ENCODE measurements at places on chromosomes 4 and X.

DNA sequence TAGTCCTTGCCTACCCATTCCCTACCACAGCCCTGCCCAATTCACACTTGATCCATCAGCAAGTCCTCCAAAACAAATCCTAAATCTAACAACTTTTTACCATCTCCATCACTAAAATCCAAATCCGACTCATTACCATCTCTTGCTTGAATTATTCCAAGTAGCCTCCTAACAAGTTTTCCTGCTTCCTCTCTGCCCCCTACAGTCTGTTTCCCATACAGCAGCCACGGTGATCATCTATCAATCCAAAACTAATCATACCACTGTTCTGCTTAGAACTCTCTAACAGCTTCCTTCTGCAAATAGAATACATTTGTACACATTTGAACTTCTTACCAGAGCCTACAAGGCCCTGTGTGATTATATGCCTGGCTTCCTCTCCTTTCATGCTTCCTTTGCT lies 133.0 kb downstream of the SHROOM4 start:
- no peak for DNase-seq

- no peak for DNase-seq
Observed at GRCh38 chr4:138567696-138568095, 325.5 kb upstream of the SLC7A11 start.

GRCh38 chr4:20679951-20680350 lies 20.3 kb upstream of the PACRGL start:
- DNase-seq: no peak

DNA sequence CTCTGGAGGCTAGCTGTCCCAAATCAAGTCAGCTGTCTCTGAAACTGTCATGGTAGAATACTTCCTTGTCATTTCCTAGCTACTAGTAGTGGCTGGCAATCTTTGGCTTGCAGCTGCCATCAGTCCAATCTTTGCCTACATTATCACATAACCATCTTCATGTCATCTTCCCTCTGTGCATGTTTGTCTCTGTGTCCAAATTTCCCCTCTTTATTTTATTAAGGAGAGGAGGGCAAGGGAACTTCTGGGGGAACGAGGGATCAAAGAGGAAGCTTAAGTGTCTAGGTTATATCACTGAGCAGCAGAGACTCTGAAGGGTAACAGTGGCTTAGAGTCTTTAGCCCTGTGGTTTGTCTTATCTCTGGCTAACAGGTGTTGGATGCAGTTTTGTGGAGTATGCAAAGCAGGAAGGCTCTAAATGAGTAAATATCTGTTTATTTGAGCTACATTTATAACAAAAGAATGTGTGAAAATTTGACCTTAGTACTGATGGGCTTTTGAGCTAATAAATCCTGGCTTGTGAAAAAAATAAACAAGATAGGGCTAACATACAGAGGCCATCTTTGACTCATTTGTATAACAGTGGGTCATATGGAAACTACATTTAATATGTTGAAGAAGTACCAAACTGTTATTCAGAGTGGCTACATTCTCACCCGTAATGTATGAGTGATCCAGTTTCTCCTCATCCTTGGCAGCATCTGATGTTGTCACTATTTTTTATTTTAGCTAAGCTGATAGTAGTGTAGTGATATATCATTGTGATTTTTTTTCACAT lies 49.4 kb upstream of the ENOX2 start:
- DNase-seq: no peak

DNA sequence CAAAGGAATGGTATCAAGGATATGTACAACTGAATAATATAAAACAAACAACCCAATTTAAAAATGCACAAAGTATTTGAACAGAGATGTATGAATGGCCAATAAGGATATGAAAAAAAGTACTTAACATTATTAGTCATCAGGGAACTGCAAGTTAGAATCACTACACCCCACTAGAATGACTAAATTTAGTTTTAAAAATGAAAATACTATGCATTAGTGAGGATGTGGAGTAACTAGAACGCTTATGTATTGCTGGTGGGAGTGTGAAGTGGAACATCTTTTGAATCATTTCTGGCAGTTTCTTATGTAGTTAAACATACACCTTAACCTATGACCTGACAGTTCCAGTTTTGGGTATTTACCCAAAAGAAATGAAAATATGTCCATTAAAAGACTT lies 13.0 kb upstream of the SLC16A2 start:
- no peak for DNase-seq

- no peak for DNase-seq
Observed at GRCh38 chr4:167339781-167340180, 105.5 kb upstream of the SPOCK3 start.

- no peak for DNase-seq
Observed at GRCh38 chrX:10356979-10357378, 200.2 kb downstream of the CLCN4 start.

GRCh38 chr4:141914746-141915145 lies 278.4 kb downstream of the IL15 start:
- DNase-seq: no peak

DNA sequence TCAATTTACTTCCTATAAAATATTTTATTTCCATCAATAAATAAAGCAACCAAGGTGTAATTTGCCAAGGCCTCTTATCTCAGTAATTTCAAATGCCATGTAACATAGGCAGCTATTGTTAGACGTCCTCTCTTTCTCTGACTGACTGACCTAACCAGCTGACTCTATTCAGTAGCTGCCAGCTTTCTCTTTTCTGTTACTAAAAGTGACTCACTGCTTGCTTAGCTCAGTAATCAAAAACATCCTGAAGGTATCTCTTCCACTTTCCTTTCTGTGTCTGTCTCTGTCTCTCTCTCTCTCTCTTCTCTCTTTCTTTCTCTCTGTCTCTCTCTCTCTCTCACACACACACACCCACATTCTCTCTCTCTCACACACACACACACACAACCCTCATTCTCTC lies 134.2 kb downstream of the SPOCK3 start:
- no peak for DNase-seq

GRCh38 chrX:16772460-16772859 lies 13.8 kb upstream of the TXLNG start:
- DNase-seq: no peak

DNA sequence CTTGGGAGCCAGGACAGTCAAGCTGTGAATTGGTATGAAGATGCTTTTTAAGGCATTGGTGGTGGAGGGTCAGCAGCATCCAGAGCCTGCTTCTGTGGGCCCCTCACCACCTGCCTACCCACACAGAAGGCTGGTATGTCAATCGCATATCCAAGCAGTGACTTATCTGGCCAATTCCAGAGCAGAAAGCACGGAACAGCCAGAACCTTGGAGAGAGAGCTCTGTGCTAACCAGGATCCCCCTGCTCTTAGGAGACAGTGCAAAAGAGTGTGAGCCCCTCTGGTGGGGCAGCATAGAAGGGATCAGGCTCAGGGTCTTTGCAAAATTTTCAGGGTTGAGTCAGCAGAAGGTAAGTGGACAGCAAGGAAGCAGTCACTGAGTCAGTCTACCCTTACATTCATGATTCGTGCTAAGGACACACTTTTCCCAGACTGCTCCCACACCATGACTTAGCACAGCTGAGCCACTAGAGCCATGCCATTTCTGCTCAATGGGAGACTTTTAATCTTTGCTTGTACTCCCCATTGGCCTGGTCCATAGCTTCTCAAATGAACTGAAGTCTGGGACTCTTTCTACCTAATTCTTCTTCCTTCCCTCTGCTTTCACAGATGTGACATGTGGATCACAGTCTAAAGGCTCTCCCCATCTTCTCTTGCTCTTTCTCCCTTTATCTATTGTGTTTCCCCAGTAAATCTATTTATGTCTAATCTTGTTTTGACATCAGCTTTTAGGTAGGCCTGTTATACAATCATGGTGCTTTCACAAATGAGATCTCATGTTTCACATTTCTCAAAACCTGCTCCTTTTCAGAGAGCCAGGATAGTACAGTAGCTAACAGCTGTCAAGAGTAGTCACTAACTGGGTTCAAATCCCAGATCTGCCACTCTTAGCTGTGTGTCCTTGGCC lies 20.0 kb downstream of the MORF4L2 start:
- no peak for DNase-seq

DNA sequence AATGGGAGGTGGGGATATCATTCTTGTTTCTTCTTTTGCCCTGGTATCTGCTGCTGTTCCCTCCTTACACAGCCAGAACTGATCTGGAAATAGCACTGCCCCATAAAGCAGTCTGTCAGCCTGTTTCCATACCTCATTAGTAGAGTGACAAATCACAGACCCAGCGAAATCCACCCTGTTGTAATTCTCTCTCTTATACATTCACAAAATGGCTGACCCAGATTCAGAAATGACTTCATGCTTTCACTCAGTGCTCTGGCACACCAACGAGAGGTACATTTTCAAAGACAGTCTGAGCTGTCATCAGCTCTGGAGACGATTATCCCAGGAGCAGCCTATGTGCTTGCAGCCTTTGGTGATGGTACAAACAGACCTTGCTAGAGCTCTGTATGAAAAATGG lies 164.6 kb downstream of the AFF2 start:
- no peak for DNase-seq

DNA sequence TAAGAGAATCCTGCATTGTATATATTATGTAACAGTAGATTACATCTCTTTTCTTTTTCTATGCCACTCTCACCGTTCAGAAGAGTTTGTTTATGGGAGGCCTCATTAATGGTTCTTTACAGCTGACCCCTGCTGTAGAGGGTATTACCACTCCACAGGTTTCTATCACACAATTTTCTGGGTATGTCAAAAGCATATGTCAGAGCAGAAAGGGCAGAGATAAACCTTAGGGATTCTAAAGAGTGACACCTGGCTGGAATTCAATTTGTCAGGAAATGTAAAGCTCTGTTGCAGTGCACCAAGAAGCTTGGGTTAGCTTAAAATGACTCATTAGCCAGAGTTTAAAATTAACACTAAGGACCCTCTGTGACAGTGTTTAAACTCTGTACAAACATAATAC lies 658.7 kb downstream of the PCDH18 start:
- DNase-seq: no peak

GRCh38 chr4:26132858-26133257 lies 188.0 kb upstream of the RBPJ start:
- DNase-seq: no peak

GRCh38 chr4:139901531-139902320 lies 236.1 kb downstream of the MGST2 start:
- no peak for DNase-seq

DNA sequence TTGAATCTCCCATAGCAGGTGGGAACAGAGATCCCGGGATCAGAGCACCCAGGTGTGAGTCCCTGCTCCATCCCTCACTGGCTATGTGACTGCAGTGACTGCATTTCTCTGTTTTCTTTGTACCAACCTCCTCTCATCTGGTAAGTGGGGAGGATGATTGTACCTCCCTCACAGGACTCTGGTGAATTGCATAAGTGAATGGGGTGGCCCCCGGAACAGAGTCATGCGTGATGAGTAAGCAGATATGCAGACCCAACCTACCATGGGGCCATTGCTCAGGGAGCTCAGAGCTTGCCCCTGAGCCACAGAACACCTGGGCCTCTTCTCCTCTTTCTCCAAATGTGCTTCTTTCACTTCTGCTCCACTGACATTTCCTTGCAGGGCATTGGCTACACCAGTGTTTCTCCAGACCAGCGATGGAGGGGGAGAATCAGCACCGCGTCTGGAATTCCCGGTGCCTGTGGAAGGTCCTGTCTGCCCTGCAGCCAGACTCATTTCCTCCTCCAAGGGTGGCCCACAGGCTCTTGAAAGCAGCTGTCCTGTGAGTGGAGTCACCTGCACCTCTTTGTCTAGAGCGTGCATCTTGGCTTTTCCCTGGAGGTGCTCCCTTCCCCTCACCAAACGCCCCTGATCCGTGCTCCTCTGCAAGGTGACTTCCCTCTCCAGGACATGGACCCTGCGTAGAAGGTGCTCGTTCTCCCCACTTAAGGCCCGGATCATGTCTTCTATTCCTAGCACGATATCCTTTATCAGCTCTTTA lies 30.0 kb downstream of the C4orf50 start:
- DNase-seq: no peak

DNA sequence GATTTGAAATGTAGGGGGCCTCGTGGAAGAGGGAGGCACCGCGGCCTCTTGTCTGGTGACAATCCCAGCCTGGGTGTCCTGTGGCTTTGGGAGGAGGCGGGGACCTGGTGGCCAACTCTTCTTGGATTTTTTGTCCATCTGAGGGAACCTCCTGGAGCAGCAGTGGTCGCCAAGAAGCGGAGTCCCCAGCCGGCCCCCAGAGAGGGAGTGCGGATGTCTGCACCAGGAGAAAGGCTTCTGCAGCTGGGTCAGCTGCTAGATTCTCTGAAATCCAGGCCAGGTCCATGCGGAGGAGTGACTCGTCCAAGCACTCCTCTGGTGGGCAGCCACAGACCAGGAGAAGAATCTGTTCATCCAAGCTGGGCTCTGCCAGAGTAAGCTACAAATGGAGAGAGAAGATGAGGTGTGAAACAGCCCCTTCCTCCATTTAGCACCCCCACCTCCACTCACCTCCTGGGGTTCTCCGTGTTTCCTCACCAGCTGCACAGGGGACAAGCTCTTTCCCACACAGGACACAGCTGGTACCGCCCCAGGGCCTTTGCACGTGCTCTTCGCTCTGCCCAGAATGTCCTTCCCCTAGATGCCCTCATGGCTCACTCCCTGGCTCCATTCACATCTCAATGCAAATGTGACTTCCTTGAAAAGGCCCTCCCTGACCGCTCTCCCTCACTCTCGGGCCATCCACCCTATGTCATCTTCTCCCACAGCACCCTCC lies 27.6 kb downstream of the C4orf50 start:
- DNase-seq: no peak

- DNase-seq: no peak
Observed at GRCh38 chr4:131534944-131535645, 1614.0 kb upstream of the PCDH10 start.

- DNase-seq: no peak
Observed at GRCh38 chrX:133392671-133393070, 22.6 kb downstream of the GPC4 start.

- DNase-seq: no peak
Observed at GRCh38 chr4:85632981-85633380, 158.0 kb downstream of the ARHGAP24 start.

DNA sequence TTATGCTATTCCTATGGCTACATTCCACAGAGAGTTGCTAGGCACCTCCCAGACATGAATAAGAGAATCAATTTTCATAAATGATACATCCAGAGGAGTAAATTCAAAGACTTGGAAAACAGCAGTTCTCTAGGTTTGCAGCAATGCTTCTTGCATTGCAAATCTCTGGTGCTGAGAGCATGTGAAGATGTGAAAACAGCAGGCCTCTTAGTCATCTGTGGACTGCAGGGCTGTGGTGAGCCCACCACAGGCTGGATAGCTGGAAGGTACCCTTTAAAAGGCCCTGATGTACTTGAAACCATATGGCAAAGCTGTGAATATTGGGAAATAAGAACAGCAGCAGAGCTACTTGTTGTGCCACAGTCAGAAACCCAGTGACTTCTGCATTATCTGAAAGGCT lies 2135.9 kb downstream of the ARAP2 start:
- DNase-seq: no peak

Measured in stimulated activated CD4-positive, alpha-beta T cell treated with anti-CD3 and anti-CD28 coated beads, Interleukin-1b, Interleukin-23, amount 100 ng/mL, for 4 hours (primary cell).